Fibroblast of skin of left biceps (primary cell): ENCODE measurements at places on chromosomes 11 and 22.

DNA sequence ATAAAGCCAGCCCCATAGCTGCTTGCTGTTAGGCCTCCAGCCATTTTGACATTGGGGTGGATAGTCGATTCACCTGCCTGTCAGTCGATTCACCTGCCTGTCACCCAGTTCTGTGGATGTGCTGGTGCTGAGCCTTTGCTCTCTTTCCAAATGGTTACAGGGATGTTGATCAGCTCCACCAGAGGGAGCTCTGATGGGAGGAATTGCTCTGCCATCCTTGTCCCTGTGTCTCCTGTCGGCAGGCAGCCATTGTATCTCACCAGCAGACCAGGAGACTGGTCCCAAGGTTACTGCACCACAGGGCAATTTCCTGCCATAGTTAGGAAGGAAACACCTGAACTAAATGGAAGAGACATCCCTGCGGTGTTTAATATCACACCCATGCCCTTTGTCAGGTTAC, 6.1 kb downstream of the MPEG1 start:
- DNase-seq, result no peak

DNA sequence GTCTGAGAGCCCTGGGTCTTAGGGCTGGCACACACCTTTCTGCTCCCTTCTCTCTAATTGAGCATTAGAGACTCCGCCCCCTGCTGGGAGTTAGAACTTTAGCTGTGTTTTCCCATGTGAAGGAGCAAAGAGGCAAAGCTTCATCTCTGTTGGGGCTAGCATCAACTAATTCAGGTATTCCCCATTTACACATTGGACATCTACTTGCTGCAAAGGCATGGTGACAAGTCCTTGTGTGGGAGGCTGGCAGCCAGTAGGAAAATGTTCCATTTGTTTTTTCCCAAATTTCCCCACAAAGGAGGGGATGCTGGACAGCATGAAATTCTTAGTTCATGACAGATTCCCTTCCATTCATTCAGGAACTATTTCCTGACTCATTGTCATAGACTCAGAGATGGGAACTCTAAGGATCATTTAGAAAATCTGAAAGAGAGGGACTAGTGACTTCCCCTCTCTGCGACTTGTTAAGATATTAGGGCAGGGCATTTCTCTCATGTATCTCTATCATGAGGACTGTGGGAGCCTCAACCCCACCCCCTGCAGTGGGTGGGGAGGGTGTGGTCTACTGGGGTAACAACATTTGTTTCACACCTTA, 3.6 kb downstream of the CD44 start:
- DNase-seq, result no peak

- no peak for DNase-seq
Measured at GRCh38 chr11:103970701-103971249, 65.7 kb upstream of the DDI1 start.

DNA sequence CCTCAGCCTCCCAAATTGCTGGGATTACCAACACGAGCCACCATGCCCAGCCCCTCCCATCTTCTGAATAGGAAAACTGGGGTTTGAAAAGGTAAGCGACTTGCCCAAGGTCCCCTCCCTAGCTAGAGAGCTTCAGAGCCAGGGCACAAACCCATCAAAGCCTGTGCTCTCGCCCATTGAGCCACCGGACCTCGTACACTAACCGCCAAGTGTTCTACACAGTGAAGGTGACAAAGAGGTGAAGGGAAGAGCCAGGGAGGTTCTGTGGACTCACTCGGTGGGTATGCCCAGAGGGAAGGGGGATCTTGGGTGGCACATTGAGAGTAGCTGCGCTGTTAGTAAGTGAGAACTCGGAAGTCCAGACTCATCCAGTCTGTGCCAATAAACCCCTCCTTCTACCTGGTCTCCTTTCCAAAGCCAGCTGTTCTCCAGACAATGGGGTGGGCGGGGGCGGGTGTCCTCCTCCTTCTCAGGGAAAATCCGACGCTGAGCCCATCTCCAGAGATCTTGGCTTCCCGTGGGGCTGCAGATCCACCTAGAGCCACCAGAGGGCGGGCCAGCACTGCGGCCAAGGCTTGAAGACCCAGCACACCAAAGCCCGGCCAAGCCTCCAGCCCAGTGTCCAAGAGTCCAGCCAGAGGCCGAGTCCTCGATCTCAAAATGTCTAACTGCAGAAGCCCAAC, 3.2 kb upstream of the RTN4RL2 start:
- DNase-seq, result no peak

GRCh38 chr11:70663815-70664214, 265.5 kb downstream of the CTTN start:
- DNase-seq, result no peak

DNA sequence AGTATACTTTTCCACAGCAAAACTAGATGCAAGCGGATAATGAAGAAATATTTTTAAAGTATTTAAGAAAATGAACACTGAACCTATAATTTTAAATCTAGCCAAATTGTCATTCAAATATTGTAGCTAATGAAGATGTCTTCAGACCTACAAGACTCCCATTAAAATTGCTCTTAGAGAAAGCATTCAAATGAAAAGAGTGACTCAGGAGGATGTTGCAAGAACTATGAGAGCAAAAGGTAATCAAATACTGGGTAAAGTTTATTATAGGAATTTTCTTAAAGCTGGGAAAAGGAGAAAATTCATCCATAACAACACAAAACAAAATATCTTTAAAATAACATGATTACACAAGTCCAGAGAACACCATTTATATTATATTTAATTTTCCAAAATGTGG, 5.4 kb upstream of the POU2AF1 start:
- DNase-seq, result no peak

GRCh38 chr11:1694064-1694845, 2.7 kb upstream of the KRTAP5-6 start:
- DNase-seq, result peak; percentile 42

GRCh38 chr11:45217991-45218390, 68.2 kb downstream of the SYT13 start:
- DNase-seq, result no peak

DNA sequence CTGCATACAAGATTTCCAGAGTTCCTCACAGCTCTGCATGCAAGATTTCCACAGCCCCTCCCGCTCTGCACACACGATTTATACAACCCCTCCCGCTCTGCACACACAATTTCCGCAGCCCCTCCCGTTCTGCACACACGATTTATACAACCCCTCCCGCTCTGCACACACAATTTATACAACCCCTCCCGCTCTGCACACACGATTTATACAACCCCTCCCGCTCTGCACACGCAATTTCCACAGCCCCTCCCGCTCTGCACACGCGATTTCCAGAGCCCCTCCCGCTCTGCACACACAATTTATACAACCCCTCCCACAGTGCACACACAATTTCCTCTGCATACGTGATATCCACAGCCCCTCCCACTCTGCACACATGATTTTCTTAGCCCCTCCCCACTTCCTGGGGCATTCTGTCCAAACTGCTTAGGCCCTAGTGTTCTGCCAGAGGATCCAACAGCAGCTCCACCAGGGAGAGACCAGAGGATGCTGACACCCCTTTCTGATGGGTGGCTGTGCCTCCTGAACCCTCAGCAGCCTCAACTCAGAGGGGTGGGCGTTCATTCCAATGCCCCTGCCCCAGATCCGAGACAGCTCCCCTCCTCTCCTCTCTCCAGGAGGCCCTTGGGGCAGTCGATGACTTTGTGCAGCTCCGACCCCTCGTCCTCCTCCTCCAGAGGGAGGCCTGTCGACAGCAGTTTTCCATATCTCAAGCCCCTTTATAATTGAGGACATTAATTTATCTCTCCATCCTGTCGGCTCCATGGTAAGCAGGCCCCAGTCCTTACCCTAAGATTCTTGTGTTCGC, 671.7 kb downstream of the BRD1 start:
- DNase-seq, result no peak

DNA sequence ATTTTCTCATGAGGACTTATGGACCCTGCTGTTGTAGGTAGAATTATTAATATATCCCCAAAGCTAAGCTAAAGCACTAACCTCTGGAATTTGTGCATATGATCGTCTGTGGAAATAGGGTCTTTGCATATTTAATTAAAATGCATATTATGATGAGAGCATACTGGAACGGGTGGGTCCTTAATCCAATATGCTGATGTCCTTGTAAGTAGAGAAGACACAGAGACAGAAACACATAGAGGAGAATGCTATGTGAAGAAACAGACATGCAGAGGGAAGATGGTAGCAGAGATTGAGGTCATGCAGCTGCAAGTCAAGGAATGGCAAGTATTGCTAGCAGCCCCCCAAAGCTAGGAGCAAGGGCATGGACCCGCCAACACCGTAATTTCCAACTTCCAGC, 439.2 kb downstream of the LRRC4C start:
- no peak for DNase-seq

GRCh38 chr11:18890615-18891014, 48.6 kb downstream of the MRGPRX1 start:
- no peak for DNase-seq

- no peak for DNase-seq
Measured at GRCh38 chr11:3631331-3631730, 10.5 kb downstream of the ART5 start.

- no peak for DNase-seq
Measured at GRCh38 chr11:43601511-43601910, 79.0 kb upstream of the HSD17B12 start.

GRCh38 chr11:69368119-69368880, 74.3 kb downstream of the MYEOV start:
- no peak for DNase-seq

DNA sequence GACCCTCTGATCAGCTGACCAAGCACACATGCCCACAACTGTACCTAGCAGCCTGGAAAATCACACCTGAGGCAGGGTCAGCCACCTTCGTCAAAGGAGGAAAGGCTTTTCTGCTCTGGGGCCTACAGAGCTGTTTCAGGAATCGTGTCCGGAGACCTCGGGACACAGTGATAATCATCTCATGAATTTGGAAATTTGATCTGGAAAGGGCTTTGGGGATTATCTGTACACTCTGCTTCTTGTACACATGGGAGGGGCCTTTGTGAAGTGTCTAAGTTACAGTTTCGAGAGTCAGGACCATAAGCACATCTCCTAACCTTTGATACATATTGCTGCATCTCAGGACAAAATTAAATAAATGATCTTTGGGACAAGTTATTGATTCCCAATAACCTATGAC, 1421.2 kb upstream of the TENM4 start:
- DNase-seq, result no peak

DNA sequence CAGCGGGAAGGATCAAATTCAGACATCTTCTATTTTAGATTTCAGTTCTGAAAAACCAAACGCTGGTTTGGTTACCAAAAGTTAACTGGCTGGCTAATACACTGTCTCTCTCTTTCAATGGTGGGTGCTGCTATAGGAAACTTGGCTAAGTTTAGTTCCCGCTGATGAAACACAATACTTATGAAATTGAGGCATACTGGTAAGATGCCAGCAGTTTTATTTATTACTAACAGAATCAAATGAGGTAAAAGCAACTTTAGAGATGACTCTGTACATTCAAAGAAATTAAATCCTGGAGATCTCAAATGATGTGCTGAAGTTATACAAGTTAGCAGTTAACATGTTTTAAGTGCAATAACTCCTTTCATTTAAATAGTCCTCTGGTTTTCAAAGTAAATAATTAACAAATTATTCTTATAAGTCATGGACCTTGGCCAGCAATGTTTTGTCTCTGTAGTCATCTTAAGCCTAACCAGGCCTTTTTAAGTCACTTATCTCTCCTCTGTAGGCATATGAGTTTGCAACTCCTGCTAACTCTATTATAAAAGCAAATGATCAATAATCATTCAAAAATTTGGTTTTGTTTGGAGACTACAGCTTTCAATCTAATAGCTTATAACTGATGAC, 54.8 kb downstream of the PAK1 start:
- DNase-seq, result no peak

- no peak for DNase-seq
Measured at GRCh38 chr11:120898568-120898967, 125.3 kb upstream of the TBCEL start.

DNA sequence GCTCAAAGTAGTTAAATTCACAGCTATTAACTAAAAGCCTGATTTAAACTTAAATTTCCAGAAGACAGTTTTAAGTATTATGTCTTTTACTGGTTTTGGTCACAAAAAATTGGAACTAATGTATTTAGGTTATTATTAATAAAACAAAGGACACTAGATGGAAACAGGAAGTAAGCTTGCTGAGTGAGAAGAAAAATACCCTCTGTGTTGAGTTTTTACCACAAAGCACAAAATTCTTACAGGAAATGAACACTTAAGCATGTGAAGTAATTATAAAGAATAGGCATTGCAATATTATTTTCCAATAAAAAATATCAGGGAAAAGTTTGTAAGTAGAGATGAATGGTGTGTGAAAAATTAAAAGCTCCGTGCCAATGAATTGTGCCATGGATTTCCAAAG, 46.3 kb downstream of the PIK3C2A start:
- DNase-seq, result no peak

- DNase-seq, result no peak
Measured at GRCh38 chr11:87536016-87536415, 498.3 kb downstream of the TMEM135 start.

GRCh38 chr11:133579165-133580031, 47.1 kb upstream of the OPCML start:
- DNase-seq, result no peak
